NCI-H524 treated with DMSO at 0.1 percent for 48 hours (cell line): ENCODE measurements at places on chromosomes 6 and 20.

DNA sequence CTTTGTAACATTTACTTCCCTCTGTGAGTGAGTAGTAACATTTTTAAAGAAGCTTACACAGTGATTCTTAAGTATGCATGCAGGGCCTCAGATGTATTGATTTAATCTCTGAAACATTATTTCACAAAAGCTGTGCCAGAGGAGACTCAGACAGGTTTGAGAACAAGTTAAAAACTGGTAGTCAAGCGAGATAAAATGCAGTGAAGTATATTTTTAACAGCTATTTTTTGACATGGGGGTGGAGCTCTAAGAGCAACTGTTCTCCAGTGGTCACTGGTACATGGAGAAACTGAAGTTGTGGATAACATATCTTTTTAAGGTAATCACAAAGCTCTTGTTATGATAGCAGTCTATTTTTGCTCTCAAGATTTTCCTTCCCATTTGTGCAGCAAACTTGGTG is 20.4 kb downstream of the DSTN start:
- DNase-seq = no peak

DNA sequence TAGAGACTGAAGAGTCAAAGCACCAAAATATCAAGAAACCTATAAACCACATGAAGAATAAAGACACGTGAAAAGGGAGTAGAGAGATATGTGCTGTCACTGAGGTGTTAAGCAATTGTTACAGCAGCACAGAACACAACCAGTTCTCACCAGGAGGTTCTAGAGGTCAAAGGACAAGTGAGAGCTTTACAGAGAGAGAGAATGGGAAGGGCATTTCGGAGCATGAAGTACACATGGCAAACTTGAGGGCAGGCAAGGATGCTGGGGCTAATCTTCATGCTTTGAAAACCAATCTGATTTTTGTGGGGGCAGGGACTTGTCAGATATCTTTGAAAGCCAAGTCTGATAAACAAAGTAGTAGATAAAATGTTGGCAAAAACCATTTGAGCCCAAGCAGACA is 142.3 kb upstream of the NRSN1 start:
- DNase-seq = no peak

DNA sequence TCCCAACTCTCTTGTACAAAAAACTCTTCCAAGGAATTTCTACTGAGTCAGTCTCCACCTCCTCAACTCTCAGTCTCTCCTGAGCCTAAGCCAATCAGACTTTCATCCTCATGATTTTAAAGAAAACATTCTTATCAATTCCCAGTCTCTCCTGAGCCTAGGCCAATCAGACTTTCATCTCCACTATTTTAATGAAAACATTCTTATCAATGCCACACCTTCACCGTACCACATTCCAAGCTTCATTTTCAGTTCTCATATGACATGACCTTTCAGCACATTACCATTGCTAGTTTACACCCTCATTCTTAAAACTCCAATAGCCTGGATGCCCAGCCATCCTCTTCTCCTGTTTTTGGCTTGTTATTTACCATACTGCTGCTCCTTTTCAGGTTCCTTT is 42.5 kb downstream of the SYNE1 start:
- DNase-seq = no peak

DNA sequence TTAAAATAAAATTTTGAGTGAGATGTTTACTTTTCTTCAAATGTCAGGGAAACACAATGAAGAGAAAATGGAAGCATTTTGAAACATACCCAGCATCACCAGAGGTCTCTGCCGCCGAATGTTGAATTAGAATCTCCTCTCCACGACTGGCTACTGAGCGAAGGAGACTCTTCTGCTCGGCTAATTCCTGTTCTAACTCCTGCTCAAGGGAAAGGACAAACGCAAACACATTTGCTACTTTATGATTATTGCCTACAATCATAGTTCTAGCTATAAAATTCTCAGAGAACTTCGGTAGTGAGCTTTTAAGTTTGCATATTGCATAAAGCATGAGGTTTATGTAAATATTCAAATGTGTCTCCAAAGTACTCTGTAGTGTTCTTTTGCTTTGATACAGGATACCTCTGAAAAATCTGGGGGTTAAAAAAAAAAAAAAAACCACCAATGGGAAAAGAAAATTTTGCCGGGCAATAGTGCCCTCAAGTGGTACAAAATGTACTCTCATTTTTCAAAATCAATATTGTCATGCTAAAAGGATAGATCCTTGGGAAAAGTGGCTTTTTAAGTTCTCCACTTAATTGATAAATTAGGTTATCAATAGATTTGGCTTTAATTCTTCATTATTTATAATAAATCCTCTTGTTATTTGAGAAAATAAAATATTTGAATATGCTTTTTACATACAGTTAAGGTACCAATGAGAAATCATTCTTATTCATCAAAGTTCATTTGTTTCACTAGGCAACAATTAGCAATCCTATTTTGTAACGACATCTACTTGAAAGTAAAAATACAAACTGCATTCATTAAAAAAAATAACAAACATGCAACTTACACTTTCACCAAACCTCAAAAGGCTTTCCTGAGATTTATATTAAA is 369.0 kb downstream of the SYNE1 start:
- DNase-seq = no peak
